ENCODE measurements at places on chromosomes 3 and 15. TPM values are rescaled to one million over a fixed set of nuclear protein-coding genes. Genes with fewer than 3 reads are reported as not detected.

TMIE gene
- total RNA-seq: not detected

WNT7A gene
- not detected for total RNA-seq

PLIN1 gene
- not detected for total RNA-seq

PAQR5 gene
- total RNA-seq: 1.2 TPM

LTK gene
- 0.36 TPM for total RNA-seq

PTH1R gene
- total RNA-seq: 0.31 TPM

GPR149 gene
- not detected for total RNA-seq

DLL4 gene
- total RNA-seq: 0.33 TPM
